ENCODE measurements at places on chromosomes 3 and 15.

DNA sequence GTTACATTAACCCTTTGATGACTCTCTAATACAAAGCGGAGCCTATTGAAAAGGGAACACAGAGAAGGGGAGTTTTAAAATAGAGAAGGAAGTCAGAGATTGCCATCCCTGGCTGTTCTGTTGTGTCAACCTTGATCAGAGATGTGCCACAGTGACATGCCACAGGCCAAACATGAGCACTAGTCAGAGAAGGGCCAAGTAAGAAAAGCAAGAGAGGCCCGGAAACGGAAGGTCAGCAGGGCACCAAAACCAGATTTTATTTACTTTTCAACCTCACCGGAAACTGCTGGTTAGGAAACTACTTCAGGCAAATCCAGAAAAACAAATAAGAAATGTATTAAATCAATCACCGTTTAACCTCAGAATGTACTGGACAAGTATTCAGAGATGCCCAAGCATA lies 171.8 kb downstream of the ALCAM start:
- DNase-seq, result no peak

DNA sequence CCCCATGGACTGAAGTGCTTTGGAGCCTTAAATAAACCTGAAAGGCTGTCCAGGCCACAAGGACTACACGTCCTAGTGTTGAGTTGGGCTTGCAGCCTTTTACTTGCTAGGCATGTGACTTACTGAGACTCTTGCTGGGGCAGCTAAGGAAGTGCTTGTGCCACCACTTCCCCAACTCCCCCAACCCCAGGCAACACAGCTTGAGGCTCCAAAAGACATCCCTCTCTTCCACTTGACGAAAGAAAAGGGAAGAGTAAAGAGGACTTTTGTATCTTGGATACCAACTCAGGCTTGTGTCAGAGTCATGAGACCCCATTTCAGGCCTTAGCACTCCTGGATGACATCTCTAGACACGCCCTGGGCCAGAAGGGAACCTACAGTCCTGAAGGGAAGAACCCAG lies 109.8 kb downstream of the XRN1 start:
- DNase-seq, result no peak

DNA sequence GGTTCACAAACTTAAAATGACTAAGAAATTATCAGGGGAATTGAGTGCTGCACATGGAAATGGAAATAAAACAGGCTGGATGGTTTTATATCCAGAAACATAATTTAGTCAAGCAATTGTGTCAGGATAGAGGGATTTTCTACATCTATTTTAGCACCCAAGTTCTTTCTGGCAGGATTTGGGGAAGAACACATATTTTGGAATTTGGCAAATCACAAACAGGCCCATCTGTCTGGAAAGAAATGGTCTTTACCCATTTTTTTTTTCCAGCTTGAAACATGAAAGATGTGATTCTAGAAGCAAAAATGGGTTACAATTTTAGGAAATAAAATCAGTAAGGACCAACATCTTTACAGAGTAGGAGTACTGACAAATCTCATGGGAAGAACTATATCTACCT lies 14.4 kb upstream of the UNC13C start:
- DNase-seq, result no peak

DNA sequence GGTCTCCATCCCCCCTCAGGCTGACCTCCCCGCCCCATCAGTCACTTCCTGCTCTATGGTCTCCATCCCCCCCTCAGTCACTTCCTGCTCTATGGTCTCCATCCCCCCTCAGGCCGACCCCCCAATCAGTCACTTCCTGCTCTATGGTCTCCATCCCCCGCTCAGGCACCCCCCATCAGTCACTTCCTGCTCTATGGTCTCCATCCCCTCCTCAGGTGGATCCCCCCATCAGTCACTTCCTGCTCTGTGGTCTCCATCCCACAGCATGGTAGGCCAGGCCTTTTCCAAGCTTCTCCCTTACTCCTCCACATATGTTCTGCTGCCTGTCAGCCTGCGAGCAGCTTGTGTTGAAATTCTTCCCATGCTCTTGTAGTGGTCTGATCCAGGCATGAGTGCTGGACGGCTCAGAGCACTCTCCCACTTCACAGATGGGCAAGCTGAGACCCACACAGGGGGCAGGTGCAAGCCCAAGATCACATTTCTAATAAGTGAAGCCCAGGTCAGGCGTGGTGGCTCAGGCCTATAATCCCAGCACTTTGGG lies 36.8 kb downstream of the BDH1 start:
- no peak for DNase-seq

DNA sequence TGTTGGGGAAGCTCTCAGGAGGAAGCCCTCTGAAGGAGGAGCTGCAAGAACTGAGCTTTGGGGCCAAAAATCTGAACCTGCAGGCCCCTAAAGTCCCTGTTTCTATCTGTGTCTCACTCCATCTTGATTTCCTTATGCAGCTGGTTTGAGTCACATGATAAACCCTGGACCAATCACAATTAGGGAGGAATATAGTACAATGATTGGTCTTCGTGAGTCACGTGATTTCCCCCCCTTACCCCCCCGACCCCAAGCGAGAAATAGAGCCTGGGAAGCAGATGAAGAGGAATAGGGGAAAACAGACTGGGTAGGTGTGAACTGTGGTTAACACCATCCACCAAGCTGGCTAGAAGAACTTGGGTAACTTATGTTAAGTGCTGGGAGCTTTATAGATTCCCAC lies 12.9 kb downstream of the CRABP1 start:
- no peak for DNase-seq

GRCh38 chr3:125151442-125151817 lies 61.1 kb downstream of the SLC12A8 start:
- no peak for DNase-seq

- DNase-seq, result no peak
Observed at GRCh38 chr3:70608434-70608833, 296.0 kb upstream of the MDFIC2 start.

DNA sequence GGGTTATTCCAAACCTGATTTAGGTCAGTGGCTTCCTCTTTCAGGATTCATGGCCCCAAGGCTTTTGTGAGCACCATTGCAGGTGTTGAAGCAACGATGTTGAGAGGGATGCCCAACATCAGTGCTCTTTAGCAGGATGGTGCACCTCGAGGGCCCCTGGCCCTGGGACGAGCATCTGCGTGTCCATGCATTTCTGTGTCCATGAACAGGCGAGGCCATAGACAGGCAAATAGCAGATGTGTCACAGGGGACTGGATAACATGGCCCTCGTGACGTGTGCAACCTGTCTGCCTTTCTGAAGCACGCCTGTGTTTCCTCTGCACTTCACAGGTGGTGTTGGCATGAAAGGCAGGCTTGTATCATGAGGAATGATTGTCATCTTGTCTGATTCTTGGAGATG lies 132.3 kb downstream of the SNRPN start:
- DNase-seq, result no peak

GRCh38 chr3:72301779-72302178 lies 516.8 kb upstream of the PROK2 start:
- no peak for DNase-seq

Data from GF-D8 (cell line).